ENCODE measurements at places on chromosomes 16 and 17.

GRCh38 chr16:56744996-56745640 lies 15.2 kb downstream of the NUP93 start:
- no peak for DNase-seq

DNA sequence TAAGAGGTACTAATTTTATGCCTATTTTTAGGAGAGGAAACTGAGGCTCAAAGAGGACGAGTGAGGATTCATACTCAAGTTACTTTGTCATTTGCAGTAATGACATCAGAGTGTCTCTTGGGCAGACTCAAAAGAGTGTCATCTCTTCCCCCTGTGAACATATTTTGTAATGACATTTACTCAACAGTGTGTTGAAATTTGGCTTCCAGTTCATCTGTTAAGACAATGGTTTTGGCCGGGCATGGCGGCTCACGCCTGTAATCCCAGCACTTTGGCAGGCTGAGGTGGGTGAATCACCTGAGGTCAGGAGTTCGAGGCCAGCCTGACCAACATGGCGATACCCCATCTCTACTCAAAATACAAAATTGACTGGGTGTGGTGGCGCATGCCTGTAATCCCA lies 28.9 kb downstream of the WFDC1 start:
- no peak for DNase-seq

DNA sequence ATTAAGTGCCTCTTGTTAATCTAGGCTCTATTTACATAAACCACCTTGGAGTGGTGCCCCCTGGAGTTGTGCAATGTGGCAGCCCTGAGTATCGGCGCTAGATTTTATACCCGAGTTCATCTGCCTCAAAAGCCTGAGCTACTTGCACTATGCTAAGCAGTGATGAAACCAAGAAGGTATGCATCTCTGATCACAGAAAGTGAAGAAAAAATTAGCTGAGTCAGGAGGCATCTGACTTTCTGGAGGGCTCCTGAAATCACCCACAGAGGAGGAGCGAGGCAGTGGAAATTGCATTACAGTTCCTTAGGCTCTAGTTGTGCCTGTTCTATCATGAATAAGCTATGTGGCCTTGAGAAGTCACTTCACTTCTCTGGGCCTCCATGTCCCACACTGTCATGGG lies 80.3 kb upstream of the PSMD7 start:
- DNase-seq, result no peak

DNA sequence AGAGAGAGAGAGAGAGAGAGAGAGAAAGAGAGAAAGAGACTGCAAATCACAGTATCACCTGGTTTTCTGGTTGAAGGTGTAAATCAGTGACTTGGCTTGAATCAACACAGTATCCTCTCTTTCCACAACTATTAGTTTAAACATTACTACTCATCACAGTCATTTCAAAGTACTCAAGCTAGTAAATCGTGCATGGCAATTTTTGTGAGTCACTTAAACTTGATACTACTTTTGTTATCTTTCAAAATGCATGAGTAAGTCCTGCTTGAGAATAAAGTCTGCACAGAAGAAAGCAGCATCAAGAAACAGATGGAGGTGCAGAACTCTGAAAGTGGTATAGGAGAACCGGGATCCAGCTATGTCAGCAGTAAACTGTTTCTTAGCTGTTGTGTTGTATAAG lies 535.4 kb downstream of the CDH8 start:
- no peak for DNase-seq

DNA sequence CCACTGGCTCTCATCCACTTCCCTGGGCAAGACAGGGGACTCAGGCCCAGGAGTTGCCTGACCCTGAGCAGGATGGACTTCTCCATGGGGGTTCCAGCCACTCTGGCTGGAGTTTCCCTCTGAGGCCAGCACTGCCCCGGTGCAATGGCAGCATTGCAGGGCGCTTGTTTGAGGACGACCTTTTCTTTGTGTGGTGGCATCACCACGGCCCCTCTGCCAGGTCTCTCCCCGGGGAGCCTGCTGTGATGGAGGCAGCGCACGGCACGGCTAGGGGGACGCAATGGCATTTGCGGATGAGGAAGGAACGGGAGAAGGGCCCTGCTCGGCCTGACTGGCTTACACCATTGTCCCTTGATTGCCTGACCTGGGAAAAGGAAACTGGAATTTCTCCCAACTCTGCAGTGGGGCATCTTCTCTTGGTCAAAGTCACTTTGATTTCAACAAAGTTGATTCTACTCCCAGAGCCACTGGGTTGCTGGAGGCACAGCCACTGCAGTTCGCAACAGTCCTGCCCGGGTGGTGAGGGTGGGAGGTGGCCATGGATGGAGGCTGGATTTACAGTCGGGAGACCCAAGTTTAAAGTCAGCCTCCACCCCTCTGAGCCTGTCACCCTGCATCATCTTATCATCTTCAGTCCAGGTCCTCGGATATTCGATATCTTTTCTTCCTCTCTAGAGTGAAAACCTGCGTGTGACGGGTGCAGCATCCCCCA lies 82.9 kb upstream of the ZNF469 start:
- no peak for DNase-seq

- no peak for DNase-seq
Measured at GRCh38 chr17:43917016-43917347, 9.6 kb upstream of the MPP2 start.

DNA sequence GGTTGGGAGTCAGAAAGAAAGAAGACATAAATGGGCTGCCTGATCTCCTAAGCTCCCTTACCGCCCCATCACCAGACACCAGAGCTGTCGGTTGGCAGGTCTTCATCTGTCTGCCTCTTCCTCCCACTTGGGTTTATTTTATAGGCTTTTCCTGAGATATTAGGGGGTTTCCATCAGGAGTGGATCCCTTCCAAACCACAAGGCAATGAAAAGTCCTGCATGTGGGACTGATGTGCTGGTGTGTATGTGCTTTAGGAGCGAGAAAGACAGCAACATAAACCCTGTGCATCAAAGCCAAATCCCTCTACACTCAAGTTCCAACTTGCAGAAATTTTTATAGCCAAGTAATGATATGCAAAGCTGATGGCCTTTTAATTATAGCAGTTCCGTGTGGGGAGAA lies 389.5 kb downstream of the SLC39A11 start:
- no peak for DNase-seq

GRCh38 chr16:74052016-74052415 lies 244.6 kb upstream of the PSMD7 start:
- DNase-seq, result no peak

GRCh38 chr17:30952638-30953393 lies 18.0 kb upstream of the RNF135 start:
- DNase-seq, result no peak

Data from NCI-H82 (cell line).